ENCODE measurements at places on chromosomes 7 and 10.

- DNase-seq, result no peak
These were observed 40.0 kb downstream of the VOPP1 start for GRCh38 chr7:55532150-55532917.

- peak; percentile 83 for DNase-seq
These were observed at the start of gene RASSF4 for GRCh38 chr10:44959247-44960087. RASSF4 (plus strand) TSS chr10:44959802; CDS start chr10:44970203, 10,401 bp downstream.

- no peak for DNase-seq
These were observed 8.0 kb downstream of the HKDC1 start for GRCh38 chr10:69228151-69228550.

GRCh38 chr10:120593693-120594092 is 136.7 kb downstream of the PLPP4 start:
- no peak for DNase-seq

- DNase-seq, result no peak
These were observed 244.5 kb upstream of the PITRM1 start for GRCh38 chr10:3417096-3417495.

- DNase-seq, result no peak
These were observed 552 bp downstream of the IL15RA start for GRCh38 chr10:5976512-5977470.

DNA sequence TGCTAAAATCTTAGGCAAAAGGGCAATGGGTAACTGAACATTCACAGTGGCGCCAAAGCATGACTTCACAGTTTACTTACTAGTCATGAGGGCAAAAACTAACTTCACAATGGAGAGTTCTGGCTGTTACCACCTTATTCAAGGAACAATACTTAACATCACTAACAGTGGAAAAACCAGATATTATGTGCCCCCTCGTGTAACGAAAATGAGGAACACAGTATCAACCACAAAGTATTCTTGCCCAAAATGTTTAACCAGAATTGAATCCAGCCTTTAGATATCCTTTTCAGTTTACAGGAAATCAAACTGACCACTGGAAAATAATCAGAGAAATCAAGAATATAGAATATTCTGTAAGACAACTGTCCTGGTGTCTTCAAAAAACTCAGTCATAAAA is 9.5 kb downstream of the C7orf25 start:
- no peak for DNase-seq

DNA sequence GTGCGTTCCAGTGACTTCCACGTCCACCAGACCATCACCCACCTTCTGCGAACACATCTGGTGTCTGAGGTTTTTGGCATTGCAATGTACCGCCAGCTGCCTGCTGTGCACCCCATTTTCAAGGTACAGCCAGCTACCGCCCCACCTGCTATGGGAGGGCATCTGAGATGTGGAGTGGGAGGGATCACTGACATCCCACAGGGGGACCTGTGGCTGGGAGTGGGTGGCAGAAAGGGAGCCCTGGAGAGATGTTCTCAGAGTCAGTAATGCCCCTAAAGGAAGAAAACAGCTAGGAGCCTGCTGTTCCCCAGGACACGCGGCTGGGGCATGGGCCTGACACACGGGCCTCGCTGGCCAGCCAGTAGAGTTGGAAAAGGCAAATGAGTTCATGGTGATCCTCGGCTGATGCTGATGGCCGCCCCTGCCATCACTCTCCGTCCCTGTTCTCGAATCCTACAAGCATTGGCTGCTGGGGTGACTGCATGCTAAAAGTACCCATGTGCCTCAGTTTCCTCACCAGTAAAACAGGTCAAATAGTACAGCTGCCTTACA is 66.6 kb downstream of the ALOX5 start:
- DNase-seq, result no peak

DNA sequence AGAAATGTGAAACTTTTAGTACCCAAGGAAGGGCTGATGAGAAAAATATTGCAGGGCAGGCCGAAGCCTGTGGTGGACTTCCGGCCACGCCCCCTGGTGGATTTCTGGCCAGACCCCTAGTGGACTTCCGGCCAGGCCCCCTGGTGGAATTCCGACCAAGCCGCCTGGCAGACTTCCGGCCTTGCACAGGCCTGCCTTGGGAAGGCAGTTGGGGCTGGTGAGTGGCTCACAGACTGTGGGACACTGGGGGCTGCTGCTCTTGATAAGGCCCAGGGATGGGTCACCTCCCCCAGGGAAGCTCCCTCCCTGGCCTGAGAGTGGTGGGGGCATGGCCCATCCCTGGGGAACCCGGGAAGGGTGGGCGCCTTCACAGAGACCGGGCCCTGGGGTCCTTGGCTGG is 116.4 kb upstream of the MKI67 start:
- DNase-seq, result no peak

DNA sequence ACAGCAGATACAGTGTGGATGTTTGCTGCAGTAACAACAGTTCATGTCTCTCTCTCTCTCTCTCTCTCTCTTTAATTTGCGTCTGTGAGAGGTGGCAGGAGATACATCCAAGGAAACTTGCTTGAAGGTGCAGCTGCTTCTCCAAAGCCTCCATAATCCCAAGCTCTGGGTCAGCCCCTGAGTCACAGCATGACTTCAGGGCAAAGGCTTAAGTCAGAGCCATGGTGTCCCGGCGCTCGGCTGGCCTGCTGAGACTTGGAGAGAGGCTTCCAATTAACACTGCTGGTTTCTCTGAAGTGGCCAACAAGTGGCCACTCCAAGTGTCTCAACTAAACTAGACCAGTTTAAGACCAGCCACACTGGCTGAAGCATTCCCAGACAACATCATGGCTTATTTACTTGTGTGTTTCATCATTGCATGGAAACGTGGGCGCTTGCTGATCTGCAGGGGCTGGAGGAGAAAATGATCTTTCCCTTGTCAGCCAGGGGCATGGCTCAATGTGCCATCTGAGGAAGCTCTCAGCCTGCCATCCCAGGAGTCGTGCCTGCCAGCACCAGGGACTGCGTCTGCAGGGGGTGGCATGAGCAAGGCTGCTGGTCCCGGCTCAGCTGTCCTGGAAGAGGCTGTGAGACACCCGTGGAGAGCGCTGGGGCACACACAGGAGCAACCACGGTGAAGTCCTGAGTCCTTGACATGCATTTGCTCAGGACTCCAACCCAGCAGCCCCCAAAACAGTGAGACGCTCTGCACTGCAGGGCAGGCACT is 254.2 kb downstream of the COBL start:
- no peak for DNase-seq
